ENCODE measurements at places on chromosomes 13 and 19. TPM values are rescaled to one million over a fixed set of nuclear protein-coding genes. Genes with fewer than 3 reads are reported as not detected.

DNA sequence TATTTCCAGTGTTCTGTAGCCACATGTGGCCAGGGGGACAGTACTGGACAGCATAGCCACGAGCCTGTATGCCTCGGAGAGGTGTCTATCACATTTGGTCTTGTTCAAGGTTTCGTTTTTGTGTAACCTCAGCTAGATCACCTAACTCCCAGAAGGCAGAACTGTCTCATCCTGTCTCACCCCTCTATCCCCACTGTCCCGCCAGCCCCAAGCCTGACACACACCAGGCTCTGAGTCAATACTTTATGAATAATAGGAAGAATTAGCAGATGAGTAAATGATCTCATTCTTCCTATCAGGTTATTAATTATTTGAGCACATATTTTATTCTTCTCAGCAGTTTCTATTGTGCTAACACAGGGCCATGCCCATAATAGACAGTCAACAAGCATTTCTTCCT is 132.2 kb downstream of the NUFIP1 start:
- no peak for DNase-seq

- DNase-seq = no peak
Observed at GRCh38 chr13:110268061-110268460, 38.9 kb downstream of the COL4A1 start.

DNA sequence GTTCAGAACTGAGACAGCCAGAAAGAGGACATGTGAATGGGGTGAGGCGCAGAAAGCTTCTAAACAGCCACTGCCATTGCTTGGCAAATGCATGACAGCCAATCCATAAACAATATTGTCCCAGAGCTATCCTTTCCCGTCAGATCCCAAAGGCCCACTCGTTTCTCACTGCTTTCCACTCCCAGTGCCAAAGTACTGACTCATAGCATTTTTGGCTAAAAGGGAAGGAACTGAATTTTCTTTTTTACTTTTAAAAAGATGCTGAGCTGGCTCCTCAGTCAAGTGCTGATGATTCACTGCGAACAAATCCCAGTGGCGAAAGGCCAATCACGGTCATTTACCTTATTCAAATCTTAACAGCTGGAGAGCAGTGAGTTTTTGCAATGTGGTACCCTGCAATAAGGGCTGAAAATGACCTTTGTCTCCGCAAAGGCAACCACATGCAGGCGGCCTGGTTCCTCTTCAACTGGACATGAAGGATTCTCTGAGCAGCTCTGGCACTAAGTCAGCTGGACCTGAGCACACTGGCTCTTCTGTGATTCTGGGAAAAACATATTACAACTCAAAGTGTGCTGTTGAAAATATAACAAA is 151.7 kb downstream of the DCLK1 start:
- no peak for DNase-seq

GRCh38 chr13:84588023-84588422 is 705.7 kb upstream of the SLITRK1 start:
- no peak for DNase-seq

DNA sequence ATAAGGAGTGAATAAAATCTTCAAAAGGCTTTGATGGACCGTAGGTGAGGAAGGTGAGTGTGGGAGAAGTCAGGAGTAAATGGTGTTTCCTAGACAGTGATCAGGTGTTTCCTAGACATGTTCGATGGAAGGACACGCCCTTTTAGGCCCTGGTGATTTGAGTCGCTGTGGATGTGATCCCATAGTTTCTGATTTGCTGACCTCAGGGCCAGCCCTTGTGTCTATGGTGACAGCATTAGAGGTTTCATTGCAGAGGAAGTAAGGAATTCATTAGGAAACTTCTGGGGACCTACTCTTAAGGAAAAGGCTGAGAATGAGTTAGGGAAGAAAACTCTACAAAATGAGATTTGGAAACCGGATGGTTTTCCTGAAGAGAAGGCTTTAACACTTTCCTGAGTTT is 31.5 kb upstream of the RNF113B start:
- no peak for DNase-seq

GRCh38 chr19:39970425-39970674 is 615 bp upstream of the PSMC4 start:
- no peak for DNase-seq

- DNase-seq = no peak
Observed at GRCh38 chr19:41264581-41265394, 616 bp downstream of the HNRNPUL1 start.

ZNF93 gene
- polyA plus RNA-seq = 2.9 TPM

LINGO3 gene
- polyA plus RNA-seq = 1.1 TPM

CD22 gene
- 1,715 TPM for polyA plus RNA-seq
